H9 (cell line): ENCODE measurements at places on chromosomes 13 and 19. TPM values are rescaled to one million over a fixed set of nuclear protein-coding genes. Genes with fewer than 3 reads are reported as not detected.

The PPM1N gene
- 7.7 and 8.1 TPM in 2 replicates for total RNA-seq

The ZNF723 gene
- not detected in 2 replicates for total RNA-seq

The FCER2 gene
- not detected in 2 replicates for total RNA-seq

GRCh38 chr13:80334597-80335260 lies 6.2 kb downstream of the SPRY2 start:
- peaks cover 56% of the 10 kb centered on the region for H3K36me3 ChIP-seq
- DNase-seq: no peak
- H3K27me3 ChIP-seq: no peaks in the 10 kb centered on the region
- H3K27ac ChIP-seq: no peak overlapping the region

The PLPPR3 gene
- total RNA-seq: 57.9 and 61.2 TPM in 2 replicates

The TNFSF13B gene
- 0.24 and 0.31 TPM in 2 replicates for total RNA-seq

The VSTM1 gene
- 0.48 TPM in 1 of 2 replicates, not detected in the other for total RNA-seq

The CKM gene
- total RNA-seq: 0.13 TPM in 1 of 2 replicates, not detected in the other

The MCEMP1 gene
- 0.13 TPM in 1 of 2 replicates, not detected in the other for total RNA-seq

DNA sequence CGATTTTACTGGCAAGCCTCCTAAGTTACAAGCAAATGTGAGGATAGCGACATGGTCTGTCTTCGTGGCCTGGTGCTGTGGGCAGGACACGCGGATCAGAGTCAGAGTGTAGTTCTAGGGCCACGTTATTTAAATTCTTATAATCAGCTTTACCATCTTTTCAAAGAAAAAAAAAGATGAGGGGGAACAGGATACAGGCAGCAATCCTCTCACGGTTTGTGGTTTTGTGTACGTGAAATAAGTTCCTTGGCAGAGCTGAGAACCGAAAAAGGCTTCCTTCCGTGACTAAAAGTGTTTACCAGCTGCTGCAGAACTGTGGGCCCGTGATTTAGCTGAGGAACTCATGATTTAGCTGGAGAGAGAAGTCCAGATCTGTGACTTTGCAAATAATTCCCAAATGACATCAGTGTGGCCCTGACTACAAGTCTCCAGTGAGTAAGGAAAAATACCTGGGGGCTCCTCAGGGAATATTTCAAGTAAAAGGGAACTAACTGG lies 27.2 kb downstream of the RCBTB2 start:
- H3K36me3 ChIP-seq: no peaks in the 10 kb centered on the region
- no peak overlapping the region for H3K4me3 ChIP-seq
- no peak overlapping the region for H3K27ac ChIP-seq
- no peaks in the 10 kb centered on the region for H3K27me3 ChIP-seq
- H3K4me1 ChIP-seq: peaks cover 2% of the 10 kb centered on the region; the same call in 1 of the 2 replicates
- no peak for DNase-seq

DNA sequence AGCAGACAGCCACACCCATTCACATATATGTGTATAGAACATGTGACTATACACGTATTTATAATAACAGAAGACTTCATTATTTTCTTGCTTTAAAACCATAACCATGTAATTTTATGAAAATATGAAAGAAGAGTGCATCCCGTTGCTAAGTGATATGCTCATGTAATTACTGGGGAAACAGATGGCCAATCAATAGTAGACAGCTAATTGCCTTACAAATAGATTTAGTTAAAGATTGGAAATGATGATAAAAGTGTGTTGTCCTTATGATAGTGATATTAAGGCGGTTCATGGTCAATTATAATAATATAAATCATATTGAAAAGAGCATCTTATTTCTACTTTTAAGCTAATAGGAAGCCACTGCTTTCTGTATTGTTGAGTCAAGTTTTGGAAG lies 95.9 kb downstream of the RFC3 start:
- no peak for DNase-seq
- no peaks in the 10 kb centered on the region for H3K27me3 ChIP-seq
- H3K4me1 ChIP-seq: 0 out of 2 replicates have a peak, but pooled peaks cover 4% of the 10 kb centered on the region
- no peak overlapping the region for H3K27ac ChIP-seq
- H3K4me3 ChIP-seq: no peak overlapping the region
- H3K36me3 ChIP-seq: no peaks in the 10 kb centered on the region

DNA sequence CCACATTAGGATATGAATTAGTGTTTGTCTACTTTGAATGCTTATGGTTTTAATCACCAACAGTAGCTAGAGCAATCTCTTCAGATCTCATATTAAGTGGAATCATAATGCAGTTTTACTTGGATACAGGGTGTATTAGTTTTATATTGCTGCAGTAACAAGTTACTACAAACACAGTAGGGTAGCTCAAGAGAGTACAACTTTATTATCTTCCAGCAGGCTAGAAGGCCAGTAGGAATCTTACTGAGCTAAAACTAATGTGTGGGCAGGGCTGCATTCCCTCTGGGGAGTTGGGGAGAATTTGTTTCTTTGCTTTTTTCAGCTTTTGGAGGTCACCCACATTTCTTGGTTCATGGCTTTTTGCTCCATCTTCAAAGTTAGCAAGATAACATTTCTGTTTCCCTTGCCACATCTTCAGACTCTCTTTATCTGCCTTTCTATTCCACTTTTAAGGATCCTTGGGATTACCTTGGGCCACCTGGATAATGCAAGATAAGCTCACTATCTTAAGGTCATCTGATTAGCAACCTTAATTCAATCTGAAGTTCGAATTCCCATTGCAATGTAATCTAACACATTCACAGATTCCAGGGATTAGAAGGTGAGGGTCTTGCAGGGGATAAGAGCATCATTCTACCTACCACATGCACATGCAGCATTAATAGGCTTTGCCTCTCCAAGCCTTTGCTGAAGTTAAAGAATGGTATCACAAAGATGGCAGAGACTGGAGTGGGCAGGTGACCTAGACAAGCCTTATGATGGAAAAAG lies 134.1 kb upstream of the SLC10A2 start:
- H3K27me3 ChIP-seq: no peaks in the 10 kb centered on the region
- no peak for DNase-seq
- no peak overlapping the region for H3K4me3 ChIP-seq
- no peaks in the 10 kb centered on the region for H3K36me3 ChIP-seq
- H3K27ac ChIP-seq: no peak overlapping the region
